Thoracic aorta (tissue), 2 donors: ENCODE measurements at places on chromosomes 12 and 14. TPM values are rescaled to one million over a fixed set of nuclear protein-coding genes. Genes with fewer than 3 reads are reported as not detected.

GRCh38 chr12:86186449-86186848 lies 69.7 kb downstream of the MGAT4C start:
- no peak for DNase-seq

DNA sequence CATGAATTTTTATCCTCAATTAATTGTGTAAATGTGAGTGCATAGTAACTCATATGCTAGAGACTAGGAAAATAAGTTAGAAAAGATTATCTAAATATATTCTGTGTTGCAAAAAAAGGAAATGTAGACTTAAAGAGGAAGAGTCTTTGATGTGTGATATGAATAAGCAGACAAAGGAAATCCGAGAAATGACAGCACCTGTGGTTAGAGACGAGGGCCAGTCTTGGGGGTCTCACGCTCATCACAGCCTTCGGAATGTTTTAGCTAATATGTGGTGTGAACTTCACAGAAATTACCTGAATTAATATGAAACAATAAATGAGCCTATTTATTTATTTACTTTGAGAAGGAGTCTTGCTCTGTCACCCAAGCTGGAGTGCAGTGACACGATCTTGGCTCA lies 11.6 kb downstream of the ATP6V0A2 start:
- no peak for DNase-seq

Gene CCDC88C
- total RNA-seq = 11.5 TPM

DNA sequence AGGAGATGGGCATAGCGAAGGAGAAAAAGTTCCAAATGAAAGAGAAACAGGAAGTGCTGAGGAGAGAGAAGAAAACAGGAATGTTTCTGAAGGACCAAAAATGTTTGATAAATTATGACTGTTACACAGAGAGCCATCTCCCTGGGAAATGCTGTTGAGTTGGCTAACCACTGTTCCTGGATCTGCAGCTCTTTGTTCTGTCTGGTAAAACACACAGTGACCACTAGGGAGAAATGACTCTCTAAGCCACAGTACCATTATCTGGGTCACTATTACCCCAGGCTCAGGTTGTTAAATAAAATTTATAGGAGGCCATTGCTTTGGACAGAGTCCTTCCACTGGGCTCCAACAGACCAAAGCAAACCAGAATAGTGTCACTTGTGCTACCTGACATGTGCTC lies 219.3 kb downstream of the CRADD start:
- DNase-seq = no peak

- no peak for DNase-seq
These were observed 377.1 kb upstream of the RGS6 start for GRCh38 chr14:71554959-71555612.

- DNase-seq = no peak
These were observed 26.8 kb downstream of the AREL1 start for GRCh38 chr14:74685921-74686678.

GRCh38 chr12:169528-170370 lies 44.2 kb downstream of the SLC6A12 start:
- DNase-seq = no peak

Gene PTHLH
- 8.1 TPM for total RNA-seq

DNA sequence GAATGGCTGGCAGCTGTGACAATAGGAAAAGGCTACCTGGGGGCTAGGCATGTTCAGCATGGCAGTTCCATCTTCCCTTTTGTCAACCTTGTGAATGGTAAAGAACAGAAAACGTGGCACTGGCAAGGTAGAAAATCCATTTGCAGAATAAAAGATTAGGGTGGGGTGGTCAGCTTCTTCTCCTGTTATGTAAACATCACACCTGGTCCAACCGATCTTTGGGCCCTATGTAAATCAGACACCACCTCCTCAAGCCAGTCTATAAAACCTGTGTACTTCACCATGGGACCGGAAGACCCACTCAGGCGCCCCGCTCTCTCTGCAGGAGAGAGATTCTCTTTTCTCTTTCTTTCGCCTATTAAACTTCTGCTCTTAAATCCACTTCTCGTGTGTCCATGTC lies 19.6 kb upstream of the TMEM30B start:
- no peak for DNase-seq

Gene SERPINA9
- 2.3 TPM for total RNA-seq

DNA sequence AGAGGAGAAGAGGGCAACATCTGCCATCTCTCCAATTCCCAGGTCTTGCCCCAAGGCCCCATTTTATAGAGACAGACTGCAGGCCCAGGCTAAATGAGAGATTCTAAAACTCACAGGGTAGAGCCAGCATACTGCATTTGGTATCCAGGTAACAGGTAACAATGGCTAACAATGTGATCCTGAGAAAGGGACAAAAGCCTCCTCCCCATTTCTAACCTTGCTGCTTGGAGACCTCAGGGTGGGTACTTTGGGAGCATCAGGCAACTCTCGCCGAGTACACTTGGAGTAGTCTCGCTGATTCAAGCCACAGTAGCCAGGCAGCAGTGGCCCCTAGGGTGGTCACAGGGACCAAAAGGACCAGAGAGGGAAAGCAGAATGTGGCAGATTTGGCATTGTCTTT lies 162.6 kb upstream of the PLEKHA5 start:
- DNase-seq = no peak

DNA sequence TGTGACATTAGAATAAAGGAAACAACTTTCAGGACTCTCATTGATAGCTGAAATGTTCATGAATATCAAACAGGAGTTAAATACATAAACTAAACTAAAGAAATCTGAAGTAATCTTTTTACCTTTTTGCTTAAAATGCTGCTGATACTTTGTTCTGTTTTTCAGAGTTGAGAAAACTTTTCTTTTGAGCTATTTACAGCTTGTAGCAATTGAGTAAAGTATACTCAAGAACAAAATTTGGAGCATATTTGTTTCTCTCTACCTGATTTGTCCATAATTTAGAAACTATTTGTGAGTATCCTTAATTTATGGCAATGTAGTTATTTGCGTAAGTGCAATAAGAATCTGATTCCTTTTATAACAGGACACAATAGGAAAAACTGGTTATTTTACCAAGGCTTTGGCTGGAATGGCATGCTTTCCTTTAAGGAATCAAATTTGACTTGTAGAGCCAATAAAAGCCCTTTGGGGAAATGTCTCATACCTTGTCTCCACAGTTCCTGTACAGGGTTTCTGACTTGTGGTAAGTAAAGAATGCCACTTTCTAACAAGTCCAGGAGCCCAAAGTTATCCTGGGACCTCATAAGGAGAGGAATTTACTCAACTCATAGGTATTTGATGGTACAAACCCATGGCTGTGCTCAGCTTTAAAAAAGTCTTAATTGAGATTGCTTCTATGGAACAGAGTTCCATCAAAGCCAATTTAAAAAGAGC lies 195.7 kb downstream of the TMEM117 start:
- DNase-seq = no peak

GRCh38 chr12:54372113-54372806 lies 8.0 kb upstream of the GPR84 start:
- no peak for DNase-seq

Gene FBRSL1
- 20.2 TPM for total RNA-seq

DNA sequence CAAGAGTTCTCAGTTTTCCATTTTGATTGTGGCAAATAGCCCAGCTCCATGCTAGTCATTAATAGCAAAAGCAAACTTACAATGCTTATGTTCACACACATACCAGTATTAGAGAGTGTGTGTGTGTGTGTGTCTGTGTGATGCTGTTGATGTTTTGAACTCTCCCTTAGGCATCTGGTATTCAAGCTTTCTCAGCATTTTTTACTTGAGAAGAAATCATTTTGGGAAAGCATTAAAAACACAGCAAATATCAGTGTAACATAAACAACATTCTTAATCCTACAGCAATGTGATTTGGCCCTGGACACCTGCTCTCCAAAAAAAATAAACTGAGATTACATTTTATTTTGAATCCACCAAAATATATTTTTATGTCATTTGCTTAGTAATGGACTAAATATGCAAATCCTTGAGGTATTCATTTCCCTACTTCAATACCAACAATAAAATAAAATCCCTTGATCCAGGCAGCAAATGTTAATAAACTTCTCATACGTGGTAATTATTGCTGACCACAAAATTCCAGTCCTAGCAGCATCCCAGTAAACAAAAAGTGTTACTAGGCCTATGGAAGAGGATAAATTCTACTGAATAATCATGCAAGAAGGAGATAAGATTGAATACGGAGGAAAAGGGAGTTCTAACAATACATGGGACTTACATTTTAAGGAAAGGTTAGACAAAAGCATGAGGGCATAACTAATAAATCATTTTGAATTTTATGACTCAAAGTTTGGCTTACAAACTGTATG lies 249.5 kb upstream of the CLEC14A start:
- DNase-seq = no peak

DNA sequence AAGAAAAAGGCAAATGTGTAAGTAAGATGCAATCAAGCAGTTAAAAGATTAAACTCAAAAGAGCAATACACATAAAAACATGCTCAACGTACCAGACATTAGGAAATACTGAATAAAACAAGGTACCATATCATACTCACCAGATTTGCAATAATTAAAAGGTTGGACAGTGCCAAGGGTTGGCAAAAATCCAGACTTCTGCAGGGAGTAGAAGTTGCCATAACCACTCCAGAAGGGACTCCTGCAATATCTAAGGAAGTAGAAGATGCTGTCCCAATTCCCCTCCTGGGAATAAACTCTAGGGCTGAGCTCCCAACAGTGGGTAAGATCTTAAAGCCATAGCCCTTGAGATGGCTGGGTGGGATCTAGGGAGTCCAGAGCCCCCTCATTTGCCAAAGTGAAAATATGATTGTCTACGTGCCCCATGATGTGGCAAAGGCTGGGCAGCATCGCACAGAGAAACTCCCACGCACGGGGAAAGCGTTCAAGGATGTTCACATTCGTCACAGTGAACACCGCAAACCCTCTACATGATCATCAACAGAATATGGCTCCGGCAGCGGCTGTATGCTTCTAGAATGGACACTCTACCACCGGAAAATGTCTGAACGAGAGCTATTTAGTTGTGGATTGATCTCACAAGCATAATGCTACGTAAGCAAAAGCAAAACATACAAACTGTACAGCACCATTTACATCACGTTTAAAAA lies 12.3 kb downstream of the KCTD10 start:
- no peak for DNase-seq

Gene NAV3
- 11.6 TPM for total RNA-seq

- no peak for DNase-seq
These were observed 32.5 kb upstream of the TC2N start for GRCh38 chr14:91899806-91900205.

DNA sequence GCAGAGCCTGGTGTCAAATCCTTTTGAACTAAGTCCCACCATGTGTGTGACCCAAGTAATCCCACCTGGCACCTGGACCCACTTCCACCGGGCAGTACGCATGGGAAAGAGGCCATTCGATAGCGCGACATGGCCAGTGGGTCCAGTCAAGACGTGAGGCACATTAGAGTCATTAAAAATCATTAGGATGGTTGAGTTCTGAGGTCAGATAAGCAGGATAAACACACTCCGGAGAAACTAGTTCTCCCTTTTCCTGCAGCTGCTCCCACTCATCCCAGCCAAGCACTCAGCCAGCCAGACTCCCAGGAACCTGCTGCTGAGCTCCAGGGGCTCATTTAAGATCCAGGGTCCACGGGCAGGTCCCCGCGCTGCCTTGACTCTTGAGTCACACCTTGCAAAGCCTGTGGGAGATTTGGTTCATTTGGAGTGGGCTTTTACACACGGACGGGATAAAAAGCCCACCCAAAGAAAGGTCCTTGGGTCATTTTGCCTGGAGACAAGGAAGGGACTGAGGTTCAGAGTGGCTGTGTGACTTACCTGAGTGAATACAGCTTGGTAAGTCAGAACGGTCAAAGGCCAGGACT lies 313.9 kb downstream of the BCL11B start:
- DNase-seq = no peak

Gene ALDH1L2
- total RNA-seq = 16.5 TPM

Gene GLIPR1L1
- total RNA-seq = not detected

Gene LBHD2
- not detected for total RNA-seq

DNA sequence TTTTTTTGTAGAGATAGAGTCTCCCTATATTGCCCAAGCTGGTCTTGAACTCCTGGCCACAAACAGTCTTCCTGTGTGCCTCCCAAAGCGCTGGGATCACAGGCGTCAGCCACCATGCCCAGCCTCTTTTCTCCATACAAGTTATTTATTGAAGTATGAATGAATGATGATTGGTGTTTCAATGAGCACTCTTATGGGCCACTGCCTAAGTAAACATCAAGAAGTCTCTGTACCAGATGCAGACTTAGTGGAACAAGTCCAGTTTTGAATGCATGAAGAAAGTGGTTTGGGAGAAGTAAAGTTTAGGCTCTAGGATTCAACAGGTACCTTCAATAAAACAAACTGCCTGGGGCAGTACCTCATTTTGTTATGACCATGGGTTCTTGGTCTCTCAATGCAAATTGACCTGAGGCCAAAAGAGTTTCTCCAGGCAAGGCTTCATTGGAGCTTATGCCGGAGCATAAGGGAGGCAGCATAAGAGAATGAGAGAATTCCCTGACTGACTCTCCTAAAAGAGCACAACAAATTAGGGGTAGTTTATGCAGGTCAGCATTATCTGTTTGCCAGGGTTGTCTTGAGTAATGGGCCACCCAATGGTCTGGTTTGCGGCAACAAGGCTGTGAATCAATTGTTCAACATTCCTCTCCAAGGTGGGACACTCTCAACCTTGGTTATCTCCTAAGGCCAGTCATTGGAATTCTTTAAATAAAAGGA lies 1.1 kb upstream of the GMFB start:
- no peak for DNase-seq

DNA sequence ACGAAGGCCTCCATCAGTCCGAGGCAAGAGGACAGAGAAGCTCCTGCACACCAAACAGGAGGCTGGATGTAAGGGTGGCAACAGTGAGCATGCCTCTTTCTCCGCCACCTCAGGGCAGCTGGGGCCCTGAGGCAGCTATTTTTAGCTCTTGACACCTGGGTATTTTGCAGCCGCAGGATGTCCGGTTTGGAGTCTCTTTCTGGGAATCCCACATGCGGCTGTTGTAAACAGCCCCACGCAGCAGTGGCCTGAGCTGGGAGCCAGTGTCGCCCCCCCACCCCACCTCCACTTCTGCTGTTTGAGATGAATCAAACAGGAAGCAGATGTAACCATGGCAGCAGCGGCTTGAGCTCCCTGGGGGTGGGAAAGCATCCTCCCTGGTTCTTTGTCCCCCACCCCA lies 11.7 kb downstream of the HDAC7 start:
- DNase-seq = no peak

Gene DYRK4
- 38.2 TPM for total RNA-seq

- DNase-seq = no peak
These were observed 279.0 kb downstream of the IPO8 start for GRCh38 chr12:30416631-30417030.

- no peak for DNase-seq
These were observed 50.2 kb downstream of the TTLL5 start for GRCh38 chr14:75711105-75711795.

DNA sequence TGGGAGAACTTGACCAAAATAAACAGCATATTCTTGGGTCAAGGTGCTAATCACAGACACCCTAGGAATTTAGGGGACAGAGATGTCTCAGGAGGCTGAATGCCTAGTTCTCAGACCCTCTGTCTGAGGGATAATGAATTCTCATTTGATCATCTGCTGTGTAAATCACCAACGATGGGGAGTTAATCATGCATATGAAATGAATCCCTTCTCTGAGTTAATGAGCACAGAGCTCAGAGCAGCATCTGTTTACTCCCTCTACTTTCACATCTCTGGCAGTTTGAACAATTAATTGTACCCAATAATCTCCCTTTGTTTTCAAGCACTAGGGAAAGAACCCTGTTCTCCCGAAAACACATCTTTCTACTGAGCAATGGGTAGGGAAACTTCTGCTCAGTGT lies 129.4 kb upstream of the SRRM4 start:
- DNase-seq = no peak
